ENCODE measurements at places on chromosomes 11 and 22. TPM values are rescaled to one million over a fixed set of nuclear protein-coding genes. Genes with fewer than 3 reads are reported as not detected.

Gene UPK3A
- total RNA-seq: not detected

Gene OR52K2
- 0.09 TPM for total RNA-seq

Gene APOL4
- 8.7 TPM for total RNA-seq

Gene OR8B4
- not detected for total RNA-seq

Gene TEX54
- total RNA-seq: not detected

Gene MUC6
- total RNA-seq: not detected

Gene DNAJB13
- total RNA-seq: 0.16 TPM

Gene PRR33
- not detected for total RNA-seq
